ENCODE measurements at places on chromosomes 4 and X. TPM values are rescaled to one million over a fixed set of nuclear protein-coding genes. Genes with fewer than 3 reads are reported as not detected.

The ADH6 gene
- polyA plus RNA-seq = 45.2 TPM

The SEC24B gene
- 45.7 TPM for polyA plus RNA-seq

The HS3ST1 gene
- 1.9 TPM for polyA plus RNA-seq

The FDCSP gene
- 0.74 TPM for polyA plus RNA-seq

The GAGE12J gene
- polyA plus RNA-seq = not detected

The ADGRA3 gene
- 57.4 TPM for polyA plus RNA-seq

The ERAS gene
- polyA plus RNA-seq = 0.21 TPM

The SCML2 gene
- polyA plus RNA-seq = 12.3 TPM

The FTSJ1 gene
- 35.7 TPM for polyA plus RNA-seq

The GAGE12H gene
- not detected for polyA plus RNA-seq

The CXCL8 gene
- polyA plus RNA-seq = 0.30 TPM

The OR13H1 gene
- not detected for polyA plus RNA-seq

The XAGE5 gene
- not detected for polyA plus RNA-seq

The GPR34 gene
- polyA plus RNA-seq = 6.8 TPM

The PPP2R3B gene
- polyA plus RNA-seq = 16.8 TPM

The USP17L28 gene
- not detected for polyA plus RNA-seq

The RRH gene
- polyA plus RNA-seq = 0.45 TPM

The FOXP3 gene
- polyA plus RNA-seq = 0.88 TPM

The ARMCX1 gene
- 54.1 TPM for polyA plus RNA-seq

The RTL3 gene
- polyA plus RNA-seq = 0.03 TPM

The GLRA3 gene
- polyA plus RNA-seq = 0.03 TPM

The TBC1D8B gene
- 4.3 TPM for polyA plus RNA-seq

The ITIH6 gene
- 0.04 TPM for polyA plus RNA-seq

The STK32B gene
- 9.5 TPM for polyA plus RNA-seq

The SMIM10L2A gene
- polyA plus RNA-seq = 11.4 TPM
